ENCODE measurements at places on chromosomes 3 and 15. TPM values are rescaled to one million over a fixed set of nuclear protein-coding genes. Genes with fewer than 3 reads are reported as not detected.

Gene UNC13C
- 0.08 TPM for total RNA-seq

DNA sequence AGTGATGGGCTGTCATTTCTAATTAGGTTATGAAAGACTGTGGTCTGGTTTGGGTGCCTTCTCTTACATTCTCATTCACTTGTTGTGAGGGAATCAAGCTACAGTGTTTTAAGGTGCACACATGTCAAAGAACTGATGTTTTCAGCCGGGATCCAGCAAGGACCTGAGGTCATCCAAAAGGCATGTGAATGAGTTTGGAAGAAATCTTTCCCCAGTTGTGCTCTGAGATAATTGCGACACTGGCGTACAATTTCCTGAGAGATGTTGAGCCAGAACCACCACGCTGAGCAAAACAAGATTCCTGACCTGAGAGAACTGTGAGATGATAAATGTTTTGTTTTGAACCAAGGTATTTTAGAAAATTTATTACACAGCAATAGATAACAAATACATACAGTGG, 295.3 kb upstream of the SLITRK3 start:
- DNase-seq: no peak

DNA sequence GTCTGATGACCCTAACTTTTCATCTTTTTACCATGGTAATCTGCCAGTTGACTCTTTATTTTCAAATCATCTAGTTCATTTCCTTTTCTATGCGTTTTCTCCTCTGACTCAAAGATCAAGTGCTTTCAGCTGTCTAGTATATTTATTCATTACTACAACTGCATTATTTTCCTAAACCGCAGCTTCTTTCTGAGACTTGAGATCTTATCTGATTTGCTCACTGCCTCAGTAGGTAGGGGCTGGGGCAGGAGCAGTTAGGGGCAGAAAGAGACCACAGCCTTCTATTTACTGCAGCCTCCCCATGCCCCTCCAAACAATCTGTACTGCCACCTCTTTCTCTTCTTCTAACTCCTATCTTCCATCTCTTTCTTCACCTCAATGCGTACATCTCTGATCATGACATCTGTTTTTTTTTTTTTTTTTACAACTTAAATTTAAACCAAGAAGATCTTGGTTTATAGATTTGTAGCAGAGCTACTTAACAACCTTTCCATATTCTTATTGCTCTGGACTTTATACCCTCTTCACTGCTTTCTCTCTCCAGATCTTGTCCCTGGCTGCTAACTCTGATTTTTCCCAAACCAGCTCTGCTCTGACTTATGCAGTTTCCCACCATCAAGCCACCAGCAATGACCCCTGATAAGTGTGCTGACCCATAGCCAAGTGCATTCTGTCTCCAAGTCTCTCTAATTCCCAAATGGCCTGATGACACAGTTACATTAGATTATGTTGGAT, 52.2 kb downstream of the MOBP start:
- DNase-seq: no peak

- DNase-seq: no peak
Observed at GRCh38 chr15:33234020-33234461, 39.5 kb upstream of the FMN1 start.

DNA sequence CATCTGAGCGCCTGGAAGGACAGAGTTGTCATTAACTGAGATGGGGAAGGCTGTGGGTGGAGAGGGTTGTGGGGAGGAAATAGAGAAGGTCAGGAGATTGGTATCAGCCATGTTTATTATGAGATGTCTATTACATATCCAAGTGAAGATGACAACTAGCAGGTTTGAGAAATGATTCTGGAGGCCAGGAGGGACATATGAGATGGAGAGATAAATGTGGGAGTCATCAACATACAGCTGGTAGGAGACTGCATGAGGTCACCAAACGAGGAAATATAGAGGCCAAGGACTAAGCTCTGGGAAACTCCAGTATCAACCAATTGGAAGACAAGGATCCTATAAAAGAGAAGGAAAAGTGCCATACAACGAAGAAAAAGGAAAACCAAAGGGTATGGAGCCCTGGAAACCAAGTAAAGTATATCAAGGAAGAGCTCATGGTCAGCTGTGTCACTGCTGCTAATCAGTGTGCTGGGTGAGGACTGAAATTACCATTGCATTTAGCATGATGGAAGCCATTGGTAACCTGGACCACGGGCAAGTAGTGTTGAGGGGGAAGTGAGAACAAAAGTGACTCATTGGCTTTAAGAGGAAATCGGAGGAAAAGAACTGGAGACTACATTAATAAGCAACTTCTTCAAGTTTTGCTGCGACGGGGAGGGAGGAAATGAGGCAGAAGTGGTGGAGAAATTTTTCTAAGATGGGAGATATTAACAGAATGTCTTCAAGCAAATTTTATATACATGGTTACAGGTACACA, 14.0 kb upstream of the UACA start:
- no peak for DNase-seq

DNA sequence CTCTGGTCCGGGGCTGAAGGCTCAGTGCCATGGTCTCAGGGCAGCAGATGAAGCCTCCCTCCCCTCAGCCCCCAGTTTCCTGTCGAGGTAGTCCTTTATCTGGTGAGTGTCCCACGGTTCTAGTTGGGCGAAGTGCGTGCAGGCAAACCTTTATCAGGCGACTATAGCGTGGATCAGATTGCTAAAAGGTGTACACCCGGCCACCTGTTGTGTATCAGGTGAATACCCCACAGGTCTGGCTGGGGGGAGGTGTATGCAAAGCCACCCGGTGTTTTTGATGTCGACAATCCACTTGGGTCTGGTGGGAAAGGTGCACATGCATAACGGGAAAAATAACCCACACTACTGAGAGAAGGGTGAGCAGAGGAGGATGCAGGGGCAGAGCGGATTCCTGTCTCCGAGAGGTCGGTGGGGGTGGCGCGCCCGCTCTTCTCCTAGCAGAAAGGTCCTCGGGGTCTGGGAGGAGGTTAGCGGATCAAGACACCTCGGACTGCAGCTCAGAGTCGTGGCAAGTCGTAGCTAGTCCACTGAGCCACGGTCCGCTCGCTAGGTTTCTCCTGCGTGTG, 507 bp downstream of the SLC12A6 start:
- peak; percentile 75 for DNase-seq

GRCh38 chr3:65674226-65674625, 364.5 kb downstream of the MAGI1 start:
- no peak for DNase-seq

Gene HYAL3
- total RNA-seq: 2.5 TPM

DNA sequence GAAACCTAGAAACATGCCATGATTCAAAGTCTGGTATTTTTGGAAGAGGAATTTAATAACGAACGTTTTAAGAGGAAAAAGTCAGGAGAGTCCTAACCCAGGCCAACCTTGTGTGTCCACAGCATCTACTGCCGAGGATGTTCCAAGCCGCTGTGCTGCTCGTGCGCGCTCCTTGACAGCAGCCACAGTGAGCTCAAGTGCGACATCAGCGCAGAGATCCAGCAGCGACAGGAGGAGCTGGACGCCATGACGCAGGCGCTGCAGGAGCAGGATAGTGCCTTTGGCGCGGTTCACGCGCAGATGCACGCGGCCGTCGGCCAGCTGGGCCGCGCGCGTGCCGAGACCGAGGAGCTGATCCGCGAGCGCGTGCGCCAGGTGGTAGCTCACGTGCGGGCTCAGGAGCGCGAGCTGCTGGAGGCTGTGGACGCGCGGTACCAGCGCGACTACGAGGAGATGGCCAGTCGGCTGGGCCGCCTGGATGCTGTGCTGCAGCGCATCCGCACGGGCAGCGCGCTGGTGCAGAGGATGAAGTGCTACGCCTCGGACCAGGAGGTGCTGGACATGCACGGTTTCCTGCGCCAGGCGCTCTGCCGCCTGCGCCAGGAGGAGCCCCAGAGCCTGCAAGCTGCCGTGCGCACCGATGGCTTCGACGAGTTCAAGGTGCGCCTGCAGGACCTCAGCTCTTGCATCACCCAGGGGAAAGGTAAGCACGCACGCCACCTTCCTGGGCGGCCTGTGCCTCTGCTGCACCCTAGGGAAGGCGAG, 28.4 kb downstream of the PML start:
- DNase-seq: peak; percentile 57

GRCh38 chr3:128945041-128945877, 48.6 kb downstream of the CFAP92 start:
- DNase-seq: peak; percentile 73

DNA sequence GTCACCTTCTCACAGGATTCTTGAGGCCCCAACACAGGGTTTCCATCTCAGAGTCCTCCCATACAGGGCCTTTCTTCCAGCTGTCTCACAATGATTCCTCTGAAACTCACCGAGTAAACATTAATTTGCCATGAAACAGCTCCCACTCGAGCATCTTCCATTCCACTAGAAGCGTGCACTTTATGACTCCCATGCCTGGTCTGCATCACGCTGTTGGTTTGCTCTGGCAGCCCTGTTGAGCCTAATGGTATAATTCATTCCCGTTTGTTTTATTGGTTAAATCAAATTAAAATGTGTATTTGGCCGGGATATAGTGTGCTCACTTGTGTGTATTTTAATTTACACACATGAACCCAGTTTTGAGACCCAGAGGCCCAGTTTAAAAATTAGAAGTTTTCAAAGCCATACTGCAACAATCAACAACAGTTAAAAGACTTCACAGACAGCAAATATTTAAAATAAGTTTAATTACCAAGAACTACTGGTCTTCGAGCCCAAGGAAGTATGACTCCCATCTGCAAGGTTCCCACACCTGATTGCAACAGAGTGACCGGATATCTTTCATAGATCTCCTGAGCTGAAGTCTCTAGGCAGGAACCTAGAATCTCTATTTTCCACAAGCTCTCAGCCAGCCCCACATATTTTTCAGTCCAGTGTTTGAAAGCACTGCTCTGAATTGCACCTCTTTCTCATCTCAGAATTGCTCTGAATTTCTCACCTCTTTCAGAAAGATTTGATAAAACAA, 42.3 kb upstream of the GYG1 start:
- no peak for DNase-seq

Gene CHP1
- 125 TPM for total RNA-seq

- DNase-seq: no peak
Observed at GRCh38 chr3:20160230-20160629, 25.8 kb downstream of the SGO1 start.

DNA sequence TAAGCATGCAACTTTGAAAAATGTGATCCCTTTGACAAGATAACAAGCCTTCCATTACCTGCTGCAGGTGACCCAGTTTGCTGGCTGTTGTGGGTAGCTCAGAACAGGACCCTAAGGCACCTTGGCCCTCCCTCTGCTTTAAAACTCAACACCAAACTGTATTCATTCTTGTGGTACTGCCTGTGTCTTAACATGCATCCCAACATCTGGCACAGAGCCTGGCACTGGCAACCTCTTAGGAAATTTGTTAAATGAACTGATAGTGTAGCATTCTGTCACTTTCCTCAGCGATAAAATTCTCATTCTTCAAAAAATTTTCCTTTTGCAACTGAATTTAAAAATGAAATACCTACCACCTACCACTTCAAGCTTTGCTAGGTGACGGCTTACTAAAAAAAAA, 287.3 kb upstream of the ADAMTS9 start:
- peak; percentile 86 for DNase-seq

DNA sequence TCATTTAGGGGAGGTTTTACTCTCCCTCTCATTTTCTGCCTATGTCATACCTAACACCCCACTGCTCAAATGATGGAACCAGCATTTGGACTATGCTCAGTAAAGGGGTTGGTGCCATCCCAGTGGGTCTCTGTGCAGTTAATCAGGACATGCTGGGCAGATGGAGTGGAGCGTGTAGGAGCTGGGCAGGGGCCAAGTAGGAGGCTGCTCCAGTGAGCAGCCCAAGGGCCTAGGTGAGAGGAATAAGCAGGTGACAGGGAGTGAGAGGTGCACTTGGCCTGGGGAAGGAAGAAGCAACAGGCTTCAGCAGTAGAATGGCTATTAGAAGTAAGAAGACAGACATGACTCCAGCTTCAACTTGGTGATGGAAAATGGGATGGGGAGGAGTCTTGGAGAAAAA, 72.2 kb downstream of the EPHB1 start:
- no peak for DNase-seq

DNA sequence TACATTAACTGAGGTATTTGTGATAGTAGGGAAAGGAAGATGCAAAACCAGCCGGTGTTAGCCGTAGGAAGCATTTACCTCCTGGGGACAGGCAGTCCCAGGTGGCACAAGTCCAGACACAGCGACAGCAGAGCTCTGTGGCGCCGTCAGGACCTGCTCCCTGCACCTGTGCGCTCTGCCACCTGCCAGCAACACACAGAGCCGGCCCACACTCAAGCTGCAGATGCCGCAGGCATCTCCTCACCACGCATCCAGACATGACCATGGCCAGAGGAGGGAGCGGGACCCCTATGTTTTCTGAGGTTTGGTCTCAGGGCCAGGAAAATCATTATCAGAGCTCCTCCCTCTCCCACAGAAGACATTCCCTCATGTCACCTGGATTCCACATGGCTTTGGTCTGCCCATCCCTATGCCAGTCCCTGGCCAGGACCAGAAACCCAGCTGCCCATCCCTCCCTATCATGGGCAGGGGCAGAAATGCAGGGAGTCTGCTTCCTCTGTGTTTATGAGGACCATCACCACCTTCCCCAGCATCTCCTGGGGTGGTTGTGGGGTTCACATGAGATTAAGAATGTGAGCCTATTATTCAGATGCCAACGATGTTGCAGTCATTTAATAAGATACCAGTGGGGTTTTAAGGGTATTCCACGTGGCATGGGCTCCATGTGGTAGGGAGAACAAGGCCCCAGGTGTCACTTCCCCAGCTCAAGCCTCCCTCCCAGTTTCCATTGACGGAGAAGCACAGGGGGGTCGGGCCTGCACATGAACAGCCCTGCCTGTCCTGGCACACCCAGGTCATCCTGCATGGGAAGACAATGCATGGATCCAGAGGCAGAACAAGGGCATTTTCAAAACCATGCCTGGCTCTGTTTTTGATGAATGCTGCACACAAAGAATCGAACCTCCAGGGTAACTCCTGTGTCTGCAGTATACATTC, 251.1 kb downstream of the OCA2 start:
- peak; percentile 79 for DNase-seq

DNA sequence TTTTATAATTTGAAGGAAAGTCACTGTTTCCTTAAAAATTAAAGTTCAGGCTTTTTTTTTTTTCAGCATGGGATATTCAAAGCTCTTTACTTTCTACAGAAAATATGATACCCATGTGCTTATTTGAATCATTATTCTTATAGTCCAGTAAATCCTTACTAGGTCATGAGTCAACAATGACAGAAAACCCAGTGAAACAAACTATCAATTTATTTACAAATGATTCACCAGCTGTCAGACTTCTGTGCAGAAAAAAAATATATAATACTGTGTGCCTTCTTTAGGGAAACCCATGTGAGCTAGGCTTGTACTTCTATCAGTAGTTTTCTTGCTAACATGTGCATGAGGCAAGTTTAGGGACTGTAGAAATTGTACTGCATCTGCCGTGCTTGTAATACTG, 1.2 kb downstream of the ACP3 start:
- DNase-seq: no peak
